ENCODE measurements at places on chromosomes 4 and X. TPM values are rescaled to one million over a fixed set of nuclear protein-coding genes. Genes with fewer than 3 reads are reported as not detected.

The MTMR8 gene
- 2.7 TPM for total RNA-seq

GRCh38 chr4:6907658-6908191 is 1.9 kb upstream of the TBC1D14 start:
- DNase-seq: no peak
- H3K4me1 ChIP-seq: no peaks in the 10 kb centered on the region
- no peaks in the 10 kb centered on the region for H3K36me3 ChIP-seq
- no peak overlapping the region for H3K27ac ChIP-seq
- no peaks in the 10 kb centered on the region for H3K27me3 ChIP-seq

- H3K4me3 ChIP-seq: no peak overlapping the region
- no peaks in the 10 kb centered on the region for H3K36me3 ChIP-seq
- H3K27me3 ChIP-seq: no peaks in the 10 kb centered on the region
- H3K27ac ChIP-seq: no peak overlapping the region
- DNase-seq: no peak
Measured at GRCh38 chr4:113564493-113564892, 197.0 kb downstream of the CAMK2D start.

- peak; percentile 56 for DNase-seq
- no peak overlapping the region for H3K27ac ChIP-seq
- no peaks in the 10 kb centered on the region for H3K36me3 ChIP-seq
- H3K4me3 ChIP-seq: no peak overlapping the region
- peaks cover 4% of the 10 kb centered on the region for H3K27me3 ChIP-seq
- no peaks in the 10 kb centered on the region for H3K4me1 ChIP-seq
Measured at GRCh38 chrX:13463608-13464007, 105.8 kb upstream of the EGFL6 start.
